ENCODE measurements at places on chromosomes 3 and 15.
A peak's percentile ranks its signal among the peaks of the same experiment; 100 is the strongest.

DNA sequence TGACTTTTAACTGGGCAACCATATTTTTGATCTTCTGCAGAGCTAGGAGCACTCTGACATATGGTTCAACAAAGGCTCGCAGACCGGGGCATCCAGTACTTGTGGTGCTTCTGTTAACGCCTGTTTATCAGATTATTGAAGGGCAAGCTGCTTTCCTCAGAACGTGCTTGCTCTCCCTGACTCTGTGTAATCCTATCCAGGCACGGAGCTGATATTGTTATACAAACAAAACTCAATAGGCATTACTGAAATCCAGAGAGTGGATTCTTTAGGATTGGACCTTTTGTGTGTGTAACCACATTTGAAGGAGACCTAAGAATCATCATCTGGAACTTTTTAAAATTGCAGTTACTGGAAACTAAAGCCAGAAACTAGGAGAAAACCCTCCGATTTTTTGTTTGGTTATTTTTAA is 246.5 kb downstream of the PTPRG start:
- DNase-seq, result no peak

DNA sequence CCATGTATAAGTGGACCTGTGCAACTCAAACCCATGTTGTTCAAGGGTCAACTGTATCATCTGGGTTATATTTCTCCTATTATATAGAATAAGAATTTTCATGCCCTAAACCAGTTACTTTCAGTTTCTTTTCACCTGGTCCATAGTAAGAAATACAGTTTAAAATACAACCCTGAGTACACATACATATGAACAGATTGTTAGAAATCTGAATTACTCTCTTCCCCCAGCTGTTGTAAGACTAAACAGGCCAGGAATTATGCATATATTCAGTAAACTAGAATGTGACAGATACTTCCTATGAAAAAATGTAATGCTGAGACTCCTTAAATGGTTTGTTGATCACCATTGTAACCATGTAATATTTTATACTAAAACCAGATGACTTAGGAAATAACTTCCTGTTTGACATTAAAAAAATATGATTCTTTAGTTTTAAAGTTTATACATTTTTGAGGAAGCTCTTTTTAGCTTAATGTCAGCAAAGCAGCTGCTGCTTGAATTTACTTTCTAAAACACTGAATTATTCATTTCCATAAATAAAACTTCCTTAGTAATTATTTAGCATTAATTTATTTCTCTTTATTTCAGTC is 52.5 kb upstream of the ZCWPW2 start:
- DNase-seq, result no peak

- DNase-seq, result no peak
Measured at GRCh38 chr3:30729512-30729911, 123.1 kb downstream of the TGFBR2 start.

- peak; percentile 40 for DNase-seq
Measured at GRCh38 chr3:21894459-21895340, 143.7 kb upstream of the ZNF385D start.

DNA sequence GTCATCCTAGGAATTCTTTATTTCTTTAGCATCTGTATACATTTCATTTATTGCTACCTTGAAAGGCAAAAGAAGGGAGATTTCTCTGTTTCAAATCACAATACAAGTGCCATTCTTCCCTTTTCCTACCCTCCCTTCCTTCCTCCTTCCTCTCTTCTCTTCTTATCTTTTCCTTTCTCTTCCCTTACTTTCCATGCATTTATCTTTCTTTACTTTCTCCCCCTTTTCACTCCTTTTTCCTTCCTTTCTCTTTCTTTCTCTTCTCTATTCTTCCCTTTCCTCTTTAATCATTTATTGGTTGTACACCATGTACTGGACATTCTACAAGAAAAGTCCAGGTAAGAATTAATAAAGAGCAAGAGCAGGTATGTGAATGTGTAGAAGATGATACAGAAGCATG is 251.0 kb upstream of the PEX5L start:
- no peak for DNase-seq

DNA sequence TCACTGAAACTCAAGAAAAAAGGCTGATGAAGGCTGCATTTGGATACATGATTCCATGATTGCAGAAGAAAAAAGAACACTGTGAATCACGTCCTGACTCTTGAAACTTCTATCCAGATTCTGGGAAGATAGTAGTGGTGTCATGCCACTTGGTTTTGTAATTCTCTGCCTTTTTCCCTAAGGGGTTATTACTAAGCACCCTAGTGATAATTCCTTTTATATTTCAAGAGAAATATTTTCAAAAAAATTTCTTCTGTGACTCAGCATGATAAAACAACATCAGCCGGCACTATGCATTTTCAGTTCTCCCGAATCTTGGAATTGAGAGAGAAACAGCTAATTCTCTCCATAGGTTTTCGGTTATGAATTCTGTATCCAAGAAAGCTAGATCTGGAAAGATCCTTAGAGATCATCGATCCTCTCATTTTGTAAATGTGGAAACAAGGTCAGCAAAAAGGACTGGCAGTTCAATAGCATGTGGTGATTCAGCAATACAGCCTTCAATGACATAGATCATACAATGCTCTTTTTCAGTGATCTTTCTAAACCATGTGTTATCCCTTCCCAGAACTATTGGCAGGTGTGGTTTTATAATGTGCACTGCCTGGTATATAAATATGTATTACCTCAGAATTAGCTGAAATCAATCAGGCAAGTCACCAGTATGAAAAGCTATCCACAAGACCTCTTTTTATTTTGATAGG is 42.6 kb upstream of the TP63 start:
- DNase-seq, result no peak

- DNase-seq, result no peak
Measured at GRCh38 chr15:36951731-36952247, 148.6 kb downstream of the MEIS2 start.

DNA sequence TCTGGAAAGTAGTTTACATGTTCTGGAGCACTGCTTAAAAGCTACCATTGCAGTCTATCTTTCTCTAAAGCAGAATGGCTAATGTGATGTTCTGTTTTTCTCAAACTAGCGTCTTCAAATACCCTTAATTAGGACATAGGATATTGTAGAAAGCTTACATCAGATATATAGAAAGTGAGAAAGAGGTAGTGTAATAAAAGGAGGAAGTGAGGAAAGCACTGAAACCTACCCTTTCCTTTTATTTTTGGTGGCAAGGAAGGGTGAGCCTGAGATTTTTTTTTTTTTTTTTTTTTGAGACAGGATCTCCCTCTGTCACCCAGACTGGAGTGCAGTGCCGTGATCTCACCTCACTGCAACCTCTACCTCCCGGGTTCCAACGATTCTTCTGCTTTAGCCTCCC is 9.4 kb downstream of the SENP2 start:
- DNase-seq, result no peak

DNA sequence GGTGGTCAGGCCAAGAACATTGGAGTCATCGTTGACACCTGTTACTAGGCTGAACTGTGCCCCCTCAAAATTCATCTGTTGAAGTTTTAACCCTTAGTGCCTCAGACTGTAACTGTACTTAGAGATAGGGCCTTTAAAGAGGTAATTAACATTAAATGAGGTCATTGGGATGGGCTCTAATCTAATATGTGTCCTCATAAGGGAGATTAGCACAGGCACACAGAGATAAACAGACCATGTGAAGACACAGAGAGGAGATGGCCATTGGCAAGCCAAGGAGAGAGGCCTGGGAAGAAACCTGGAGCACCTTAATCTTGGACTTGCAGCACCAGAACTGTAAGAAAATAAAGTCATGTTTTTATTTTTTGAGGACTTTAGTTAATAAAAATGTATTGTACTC is 59.6 kb downstream of the PLCL2 start:
- no peak for DNase-seq

- no peak for DNase-seq
Measured at GRCh38 chr3:154794391-154794790, 285.7 kb upstream of the MME start.

- no peak for DNase-seq
Measured at GRCh38 chr3:143123353-143123984, 3.9 kb downstream of the CHST2 start.

GRCh38 chr15:73338058-73338457 is 30.7 kb downstream of the HCN4 start:
- no peak for DNase-seq

GRCh38 chr15:44101944-44102343 is 93.1 kb downstream of the FRMD5 start:
- DNase-seq, result peak; percentile 9

GRCh38 chr15:86413191-86413590 is 333.5 kb downstream of the AGBL1 start:
- DNase-seq, result no peak

GRCh38 chr3:64501298-64501906 is 186.4 kb downstream of the ADAMTS9 start:
- no peak for DNase-seq

GRCh38 chr3:71066849-71067261 is 516.7 kb downstream of the FOXP1 start:
- no peak for DNase-seq

DNA sequence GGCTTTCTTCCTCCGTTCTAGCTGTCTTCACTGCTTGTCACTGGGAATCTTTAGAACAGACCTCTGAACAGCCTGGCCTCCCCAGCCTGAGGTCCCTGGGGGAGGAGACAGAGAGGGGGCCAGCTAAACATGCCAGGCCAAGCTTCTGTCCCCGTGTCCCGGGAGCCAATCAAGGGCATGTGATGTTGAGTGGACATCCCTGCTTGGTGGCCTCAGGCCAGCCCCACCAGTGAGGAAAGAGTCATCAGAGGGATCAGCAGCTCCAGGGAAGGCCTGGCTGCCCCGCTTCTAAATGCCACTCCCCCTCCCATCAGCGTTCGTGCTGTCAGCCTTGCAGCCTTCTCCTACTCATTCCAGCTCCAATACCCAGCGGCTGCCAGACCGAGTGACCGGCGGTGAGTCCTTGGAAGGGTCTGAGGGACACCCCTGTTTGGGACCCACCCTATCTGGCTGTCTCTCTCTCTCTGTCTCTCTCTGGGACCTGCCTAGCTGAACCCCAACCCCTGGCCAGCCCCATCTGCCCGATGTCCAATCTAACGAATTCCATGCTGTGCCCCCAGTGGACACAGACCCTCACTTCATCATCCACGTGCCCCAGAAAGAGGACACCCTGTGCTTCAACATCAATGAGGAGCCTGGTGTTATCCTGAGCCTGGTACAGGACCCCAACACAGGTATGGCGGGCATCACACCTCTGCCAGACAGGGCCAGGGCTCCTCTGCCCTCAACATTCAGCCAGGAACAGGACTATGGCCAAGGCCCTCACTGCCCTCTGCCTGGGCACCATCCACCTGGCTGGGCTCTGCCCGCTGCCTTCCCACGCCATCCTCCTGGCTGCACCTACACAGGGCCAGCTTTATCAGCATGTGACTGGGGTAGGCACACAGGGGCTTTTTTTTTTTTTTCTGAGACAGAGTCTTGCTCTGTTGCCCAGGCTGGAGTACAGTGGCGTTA is 6.6 kb upstream of the ITIH3 start:
- DNase-seq, result no peak

- no peak for DNase-seq
Measured at GRCh38 chr3:36097209-36097608, 283.1 kb upstream of the STAC start.

DNA sequence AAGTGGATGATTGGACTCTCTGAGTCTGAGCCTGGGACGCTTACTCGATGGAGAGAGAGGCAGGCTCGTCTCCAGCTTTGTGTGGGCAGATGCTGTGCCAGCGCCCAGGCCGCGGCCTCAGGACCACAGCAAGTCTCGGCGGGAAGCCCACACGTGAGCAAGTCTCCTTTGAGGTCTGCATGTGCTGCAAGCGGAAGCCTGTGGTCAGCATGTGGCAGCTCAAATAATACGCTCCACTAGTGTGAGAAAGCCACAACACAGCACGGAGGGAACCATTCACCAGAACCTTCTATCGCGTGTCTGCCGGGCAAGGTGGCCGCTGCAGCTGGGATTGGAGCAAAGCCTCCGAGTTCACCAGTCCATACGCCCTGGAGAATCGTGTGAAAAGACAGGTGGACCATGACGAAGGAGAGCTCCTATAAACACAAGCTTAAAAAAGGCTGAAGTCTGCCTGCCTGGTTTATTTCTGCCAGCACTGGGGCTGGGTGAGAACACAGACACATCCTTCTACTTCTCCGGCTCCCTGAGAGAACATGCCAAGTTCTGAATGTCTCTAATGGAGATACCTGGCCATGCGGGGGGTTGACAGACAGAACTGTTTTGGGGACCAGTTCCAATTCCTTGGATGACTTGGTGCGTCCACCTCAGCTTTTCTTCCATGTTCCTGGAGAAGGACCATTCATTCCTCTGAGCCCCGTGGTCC is 82.0 kb upstream of the LRIG1 start:
- no peak for DNase-seq

GRCh38 chr3:157175691-157176507 is 16.0 kb upstream of the CCNL1 start:
- DNase-seq, result no peak

DNA sequence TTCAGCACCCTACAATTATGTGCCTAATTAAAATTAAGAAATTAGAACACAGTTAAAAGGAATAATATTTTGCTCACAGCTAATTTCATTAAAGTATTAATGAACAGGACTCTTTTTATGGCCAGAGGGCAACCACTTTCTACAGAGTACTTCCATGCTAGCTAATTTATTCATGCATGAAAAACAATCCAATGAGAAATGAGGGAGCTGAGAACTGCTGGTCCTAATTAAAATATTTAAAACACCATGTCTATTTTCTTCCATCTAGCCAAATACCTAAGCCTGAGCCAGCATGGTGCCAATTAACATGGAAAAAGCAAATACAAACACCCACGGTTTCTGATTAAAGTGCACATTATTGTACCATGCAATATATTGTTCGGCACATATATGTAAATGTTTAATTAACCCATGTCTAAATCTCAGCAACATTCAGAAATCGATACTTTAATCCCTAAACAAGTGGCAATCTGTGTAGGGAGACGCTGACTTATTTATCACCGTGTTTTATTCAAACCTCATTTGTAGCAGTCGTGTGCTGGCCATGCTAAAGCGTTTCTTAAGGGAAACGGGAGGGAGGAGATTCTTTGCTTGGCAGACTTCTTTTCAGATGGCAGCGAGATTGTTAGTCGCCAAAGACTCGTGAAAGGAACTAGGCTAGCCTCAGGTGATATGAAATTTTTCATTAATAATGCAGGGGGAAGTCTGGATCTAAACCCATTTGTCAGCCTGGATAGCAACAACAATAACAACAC is 193.5 kb downstream of the ANXA2 start:
- no peak for DNase-seq

GRCh38 chr3:194306109-194306686 is 44.9 kb downstream of the CPN2 start:
- no peak for DNase-seq

GRCh38 chr3:61177450-61177849 is 73.8 kb downstream of the FHIT start:
- DNase-seq, result no peak

DNA sequence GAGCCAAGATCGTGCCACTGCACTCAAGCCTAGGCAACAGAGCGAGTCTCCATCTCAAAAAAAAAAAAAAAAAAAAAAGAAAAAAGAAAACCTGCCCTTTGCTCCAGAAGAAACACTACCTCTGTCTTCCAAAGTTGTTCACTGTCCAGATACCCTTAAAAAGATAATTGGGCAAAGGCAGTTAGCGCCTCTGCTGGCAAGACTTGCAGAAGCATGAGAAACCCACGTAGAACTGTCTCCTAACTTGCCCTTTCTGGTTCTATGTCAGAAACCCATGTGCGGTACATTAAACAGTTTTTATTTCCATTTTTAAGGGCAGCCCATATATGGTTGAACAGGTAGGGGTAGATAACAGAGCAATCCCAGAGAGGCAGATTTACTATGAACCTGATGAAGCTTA is 1026.4 kb downstream of the ROBO2 start:
- DNase-seq, result peak; percentile 49

GRCh38 chr3:115652738-115653137 is 29.4 kb downstream of the GAP43 start:
- no peak for DNase-seq

GRCh38 chr3:121405631-121406030 is 140.2 kb downstream of the POLQ start:
- no peak for DNase-seq

- peak; percentile 81 for DNase-seq
Measured at GRCh38 chr3:116445990-116446389, 703 bp upstream of the LSAMP start.
